Activated CD4-positive, alpha-beta T cell treated with anti-CD3 and anti-CD28 coated beads, Interleukin-10, Interleukin-2, amounts not matched to agents 100 ng/mL and 50 ng/mL, durations not matched to agents 16 hours and 8 hours (primary cell): ENCODE measurements at places on chromosomes 6 and 20.

- no peak for DNase-seq
These were observed 29.1 kb downstream of the RPS12 start for GRCh38 chr6:132843316-132844035.

- DNase-seq, result no peak
These were observed 289.1 kb upstream of the PREP start for GRCh38 chr6:105691971-105692370.

GRCh38 chr20:13277663-13278295 is 56.7 kb downstream of the ISM1 start:
- no peak for DNase-seq

GRCh38 chr6:110563711-110564110 is 87.3 kb upstream of the SLC22A16 start:
- DNase-seq, result no peak

- peak; percentile 10 for DNase-seq
These were observed 20.3 kb downstream of the PACSIN1 start for GRCh38 chr6:34486106-34486740.

GRCh38 chr6:161663682-161664081 is 389.8 kb upstream of the AGPAT4 start:
- DNase-seq, result no peak

DNA sequence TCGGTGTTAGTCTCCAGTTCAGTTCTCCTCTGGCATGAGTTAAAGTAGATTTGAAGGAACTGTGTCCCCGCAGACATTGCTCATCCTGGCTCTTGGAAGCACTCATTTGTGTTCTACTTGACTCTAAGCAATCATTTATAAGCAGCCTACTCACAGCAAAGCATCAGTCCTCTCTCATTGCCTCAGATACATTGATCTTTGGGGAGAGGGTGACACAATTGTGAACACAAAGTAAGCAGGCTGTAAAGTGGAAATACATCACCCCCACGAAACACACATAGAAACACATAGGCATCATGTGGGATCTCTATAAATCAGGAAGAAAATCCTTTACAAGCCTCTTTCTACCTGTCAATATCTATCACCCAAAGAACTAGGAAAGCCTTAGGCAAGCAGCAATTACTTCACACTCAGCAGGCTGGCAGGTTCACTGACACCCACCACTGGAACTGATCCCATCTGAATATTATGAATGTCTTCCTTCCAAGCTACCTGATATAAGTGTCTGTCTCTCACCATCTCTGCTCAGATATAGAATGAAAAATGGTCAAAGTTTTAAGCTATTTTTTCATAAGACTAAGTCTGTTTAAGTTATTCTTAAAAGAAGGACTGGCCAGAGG is 675.8 kb downstream of the HACE1 start:
- no peak for DNase-seq

GRCh38 chr20:3813848-3814581 is 6.3 kb upstream of the AP5S1 start:
- DNase-seq, result no peak
